Activated CD4-positive, alpha-beta T cell treated with anti-CD3 and anti-CD28 coated beads, Interleukin-2, amount 50 U/mL, for 1 hour (primary cell): ENCODE measurements at places on chromosomes 12 and 14.

DNA sequence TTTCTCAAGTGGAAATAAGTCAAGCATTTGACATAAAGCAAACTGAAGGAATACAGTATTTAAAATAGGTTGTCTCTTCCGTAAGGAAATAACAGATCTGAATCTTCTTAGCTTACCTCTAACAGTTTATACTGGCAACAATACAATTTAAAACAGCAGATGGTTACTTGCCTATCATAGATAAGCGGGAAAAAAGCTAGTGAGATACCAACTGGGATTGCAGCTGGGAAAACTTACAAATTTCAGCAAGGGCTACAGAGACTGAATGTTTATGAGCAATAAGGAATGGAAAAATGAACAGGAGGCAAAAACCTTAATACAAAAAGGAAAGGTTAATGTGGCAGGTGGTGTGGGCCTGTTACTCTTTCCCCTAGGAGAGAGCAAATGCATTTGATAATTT, 220.0 kb downstream of the RASSF9 start:
- DNase-seq = no peak

DNA sequence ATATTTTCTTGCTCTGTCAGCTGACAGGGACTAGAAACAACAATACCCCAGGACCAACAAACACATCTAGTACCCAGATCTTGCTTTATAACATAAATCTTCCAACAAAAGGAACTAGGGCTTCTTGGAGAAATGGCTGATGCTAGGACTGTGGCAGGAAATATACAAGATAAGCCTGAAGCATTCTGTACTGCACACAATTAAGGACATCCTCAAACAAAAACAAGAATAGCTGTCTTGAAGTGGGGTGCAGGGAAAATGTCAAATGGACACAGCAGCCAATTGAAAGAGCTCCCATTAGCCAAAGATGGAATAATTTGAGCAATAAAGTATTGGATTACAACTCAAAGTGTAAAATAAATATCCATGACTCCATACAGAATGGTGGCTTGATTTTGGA, 50.0 kb downstream of the LGMN start:
- DNase-seq = no peak

DNA sequence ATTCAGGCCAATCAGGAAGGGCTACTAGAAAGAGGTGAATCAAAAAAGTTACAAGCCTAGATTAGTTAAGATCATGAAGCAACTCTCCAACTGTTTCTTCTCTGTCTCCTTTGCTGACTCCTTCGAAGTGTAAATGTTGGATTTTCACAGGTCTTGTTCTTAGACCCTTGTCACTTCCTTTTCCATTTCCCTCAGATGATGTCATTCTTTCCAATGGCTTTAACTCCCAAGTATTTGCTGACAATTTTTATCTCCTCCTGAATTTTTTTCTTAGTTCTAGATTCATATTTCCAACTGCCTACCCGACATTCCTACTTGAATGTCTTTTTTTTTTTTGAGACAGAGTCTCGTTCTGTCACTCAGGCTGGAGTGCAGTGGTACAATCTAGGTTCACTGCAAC, 10.8 kb downstream of the GAS2L3 start:
- DNase-seq = no peak

DNA sequence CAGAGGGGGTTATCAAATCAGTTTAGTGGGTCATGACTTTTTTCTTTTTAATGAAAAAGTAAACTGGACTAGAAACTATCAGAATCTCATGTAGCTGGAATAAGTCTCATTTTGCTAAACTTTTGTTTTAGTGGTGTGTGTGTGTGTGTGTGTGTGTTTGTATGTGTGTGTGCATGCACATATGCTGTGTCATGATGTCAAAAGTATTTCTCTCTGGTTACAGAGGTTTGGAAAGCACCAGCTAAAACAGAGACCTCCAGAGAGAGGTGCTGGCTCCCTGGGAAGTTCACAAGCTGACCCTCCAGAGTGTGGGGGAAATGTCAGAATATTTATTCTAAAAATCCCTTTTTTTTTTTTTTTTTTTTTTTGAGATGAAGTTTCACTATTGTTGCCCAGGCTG, 114.7 kb downstream of the LGMN start:
- DNase-seq = no peak

DNA sequence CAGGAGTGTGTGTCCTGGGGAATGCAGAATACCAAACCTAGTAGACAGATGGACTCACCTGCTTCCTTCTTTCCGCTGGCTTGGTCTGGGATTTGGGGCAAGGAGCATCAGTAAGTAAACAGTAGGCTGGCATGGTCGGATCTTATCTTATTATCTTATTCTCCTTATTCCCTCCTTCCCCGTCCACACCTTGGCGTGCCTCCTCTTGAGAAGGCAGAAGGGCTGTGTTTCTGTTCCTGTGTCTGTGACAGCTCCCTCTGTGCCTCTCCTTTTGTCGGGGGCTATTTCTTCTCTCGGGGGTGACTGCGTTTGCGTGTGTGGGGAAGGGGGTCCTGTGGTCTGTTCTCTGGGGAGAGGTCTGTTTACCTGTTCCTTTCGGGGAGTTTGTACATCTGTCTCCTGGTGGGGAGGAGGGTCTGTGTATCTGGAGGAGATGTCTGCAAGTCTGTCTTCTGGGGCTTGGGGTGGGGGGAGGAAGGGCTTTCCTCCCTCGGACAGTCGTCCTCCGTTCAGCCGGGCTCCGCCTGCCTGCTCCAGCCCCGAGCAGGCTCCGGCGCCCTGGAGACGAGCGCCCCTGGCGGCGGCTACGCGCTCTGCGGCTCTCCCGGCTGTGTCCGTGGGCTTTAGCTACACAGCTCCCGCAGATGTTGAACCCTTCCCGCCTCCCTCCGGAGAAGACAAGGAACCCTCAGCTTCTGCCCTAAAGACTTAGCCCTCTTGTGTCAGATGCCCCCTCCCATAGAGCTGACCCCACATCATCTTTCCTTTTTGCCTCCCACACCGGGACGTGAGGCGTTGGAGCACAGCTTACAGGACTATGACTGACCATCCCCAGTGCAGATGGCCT, 4.4 kb downstream of the KRT86 start:
- DNase-seq = peak; percentile 69

DNA sequence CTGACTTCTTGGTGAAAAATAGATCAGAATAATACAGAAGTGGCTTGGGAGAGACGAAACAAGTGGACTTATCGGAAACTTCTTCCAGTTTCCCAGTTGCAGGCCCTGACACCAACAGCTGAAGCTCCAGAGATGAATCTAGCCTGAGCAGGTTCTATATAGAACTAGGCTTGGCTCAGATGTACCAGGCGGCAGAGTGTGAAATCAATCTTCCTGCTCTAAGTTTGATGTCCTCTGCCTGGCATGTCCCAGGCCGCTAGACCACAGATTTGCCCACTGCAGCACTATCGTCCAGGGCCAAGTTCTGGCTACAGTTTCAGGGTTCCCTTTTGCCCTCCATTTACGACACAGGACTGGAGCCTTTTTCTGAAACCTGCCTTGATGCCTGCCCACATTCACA, 91.3 kb upstream of the PLEKHA5 start:
- DNase-seq = no peak

DNA sequence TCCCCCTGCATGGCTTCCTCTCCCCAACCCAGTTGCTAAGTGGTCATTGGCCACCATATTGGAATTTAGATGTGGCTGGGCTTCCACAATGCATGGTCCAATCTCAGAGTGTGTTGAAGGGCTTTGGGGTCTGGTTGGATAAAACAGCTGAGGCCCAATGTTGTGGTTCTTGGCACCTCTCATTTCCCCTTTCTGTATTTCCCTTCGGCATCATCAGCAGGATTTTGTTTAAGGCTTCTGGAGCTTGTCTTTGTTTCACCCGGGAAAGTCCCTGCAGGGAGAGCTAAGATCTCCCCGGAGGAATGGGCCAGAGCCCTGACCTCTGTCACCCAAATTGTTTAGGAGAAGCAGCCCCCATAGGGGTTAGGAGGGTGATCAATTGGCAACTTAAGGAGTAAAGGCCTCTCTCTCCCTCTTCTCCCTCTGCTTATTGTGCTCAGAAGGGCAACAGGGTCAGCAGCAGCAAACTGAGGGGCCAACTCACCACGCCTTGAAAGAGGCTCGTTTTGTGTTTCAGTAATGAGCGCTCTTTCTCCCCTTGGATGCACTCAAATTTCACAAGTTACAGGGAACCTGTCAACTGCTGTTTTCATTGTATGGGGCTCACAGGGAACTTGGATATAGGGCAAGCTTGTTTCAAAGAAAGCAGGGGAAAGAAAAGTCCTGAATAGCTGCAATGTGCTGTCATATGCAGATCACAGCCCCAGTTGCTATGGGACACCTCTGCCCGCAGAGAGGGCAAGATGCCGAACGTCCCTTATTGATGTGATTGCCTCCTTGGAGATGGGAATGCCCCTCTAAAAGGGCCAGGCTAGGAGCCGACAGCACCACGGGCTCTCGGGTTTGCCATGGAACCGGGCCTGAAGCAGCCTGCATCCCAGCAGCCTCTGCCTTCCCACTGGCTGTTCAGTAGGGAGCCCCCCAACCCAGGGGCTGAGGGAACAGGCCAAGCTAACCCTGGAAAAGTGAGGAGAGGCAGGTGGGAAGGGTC, 223.7 kb downstream of the ZFP36L1 start:
- no peak for DNase-seq

DNA sequence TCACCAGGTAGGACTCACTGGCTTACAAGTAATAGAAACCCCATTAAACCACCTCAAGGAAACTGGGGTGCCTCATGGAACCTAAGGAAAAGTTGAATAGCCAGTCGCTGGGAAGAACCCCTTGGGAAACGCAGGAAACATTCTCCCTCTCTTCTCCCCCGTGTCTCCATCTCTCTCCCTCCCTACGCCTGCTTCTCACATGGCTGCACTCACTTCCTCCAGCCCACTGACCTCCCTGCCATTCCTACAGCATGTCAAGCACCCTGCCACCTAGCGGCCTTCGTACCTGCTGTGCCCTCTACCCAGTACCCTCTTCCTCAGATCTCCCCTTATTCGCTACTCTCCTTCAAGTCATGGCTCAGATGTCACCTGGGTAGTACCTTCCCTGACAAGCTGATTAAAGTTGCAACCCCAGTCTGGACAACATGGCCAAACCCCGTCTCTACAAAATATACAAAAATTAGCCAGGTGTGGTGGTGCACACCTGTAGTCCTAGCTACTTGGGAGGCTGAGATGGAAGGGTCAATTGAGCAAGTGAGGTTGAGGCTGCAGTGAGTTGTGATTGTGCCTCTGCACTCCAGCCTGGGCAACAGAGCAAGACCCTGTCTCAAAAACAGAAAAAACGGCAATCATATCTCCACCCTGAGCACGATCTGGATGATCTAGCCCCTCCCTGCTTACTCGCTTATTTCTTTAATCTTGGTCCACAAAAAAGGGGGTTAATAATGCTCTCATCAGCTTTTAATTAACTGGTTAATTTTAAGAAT, 6.4 kb upstream of the DTX1 start:
- DNase-seq = no peak

DNA sequence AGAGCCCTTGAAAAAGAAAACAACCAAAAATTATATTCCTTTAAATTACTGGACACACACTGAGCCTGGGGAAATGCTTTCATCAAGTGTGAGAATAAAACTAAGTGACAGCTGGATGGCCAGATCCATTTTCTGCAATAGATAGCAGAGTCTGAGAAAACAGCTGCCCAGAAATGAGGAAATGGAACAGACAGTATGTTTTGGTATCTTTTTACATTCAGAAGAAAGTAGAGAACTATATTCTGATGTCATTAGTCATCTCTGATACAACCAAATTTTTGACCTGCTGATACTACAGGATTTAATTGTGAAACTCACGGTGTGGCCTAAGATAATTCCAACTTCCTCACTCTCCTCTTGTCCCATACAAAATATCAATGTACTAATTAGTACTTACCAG, 78.2 kb downstream of the HMGA2 start:
- no peak for DNase-seq

DNA sequence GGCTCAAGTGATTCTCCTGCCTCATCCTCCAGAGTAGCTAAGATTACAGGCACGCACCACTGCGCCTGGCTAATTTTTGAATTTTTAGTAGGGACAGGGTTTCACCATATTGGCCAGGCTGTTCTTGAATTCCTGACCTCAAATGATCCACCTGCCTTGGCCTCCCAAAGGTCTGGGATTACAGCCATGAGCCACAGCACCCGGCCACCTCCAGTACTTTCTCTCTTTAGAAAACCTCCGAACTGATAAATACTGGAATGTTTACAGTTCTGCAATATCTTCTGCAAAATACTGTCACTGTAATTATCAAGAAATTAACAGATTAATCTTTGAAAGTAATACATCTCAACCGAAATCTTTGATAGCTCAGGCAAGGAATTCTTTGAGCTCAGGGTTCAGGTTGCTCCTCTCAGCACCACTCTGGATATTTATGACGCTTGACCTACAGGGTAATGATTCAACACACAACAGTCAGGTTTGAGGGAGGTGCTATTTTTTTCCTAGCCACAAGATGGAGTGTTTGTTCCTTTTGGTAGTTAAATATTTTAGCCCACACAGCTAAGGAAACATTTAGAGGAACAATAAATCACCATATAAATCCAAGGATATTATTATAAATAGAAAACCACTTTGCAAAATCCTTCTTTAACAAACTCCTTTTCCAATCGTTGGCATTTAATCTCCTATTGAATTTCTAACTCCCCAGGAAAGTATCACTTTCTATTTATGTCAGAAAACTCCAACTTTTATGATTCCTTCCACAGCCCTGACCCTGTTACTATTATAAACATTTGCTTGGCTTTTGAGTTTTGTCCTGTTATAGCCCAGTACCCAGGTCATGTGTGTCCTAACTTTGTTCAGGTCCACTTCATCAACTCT, 48.6 kb upstream of the GTF2A1 start:
- DNase-seq = no peak

- no peak for DNase-seq
These were observed 1640.0 kb upstream of the SEL1L start for GRCh38 chr14:83173687-83174086.

DNA sequence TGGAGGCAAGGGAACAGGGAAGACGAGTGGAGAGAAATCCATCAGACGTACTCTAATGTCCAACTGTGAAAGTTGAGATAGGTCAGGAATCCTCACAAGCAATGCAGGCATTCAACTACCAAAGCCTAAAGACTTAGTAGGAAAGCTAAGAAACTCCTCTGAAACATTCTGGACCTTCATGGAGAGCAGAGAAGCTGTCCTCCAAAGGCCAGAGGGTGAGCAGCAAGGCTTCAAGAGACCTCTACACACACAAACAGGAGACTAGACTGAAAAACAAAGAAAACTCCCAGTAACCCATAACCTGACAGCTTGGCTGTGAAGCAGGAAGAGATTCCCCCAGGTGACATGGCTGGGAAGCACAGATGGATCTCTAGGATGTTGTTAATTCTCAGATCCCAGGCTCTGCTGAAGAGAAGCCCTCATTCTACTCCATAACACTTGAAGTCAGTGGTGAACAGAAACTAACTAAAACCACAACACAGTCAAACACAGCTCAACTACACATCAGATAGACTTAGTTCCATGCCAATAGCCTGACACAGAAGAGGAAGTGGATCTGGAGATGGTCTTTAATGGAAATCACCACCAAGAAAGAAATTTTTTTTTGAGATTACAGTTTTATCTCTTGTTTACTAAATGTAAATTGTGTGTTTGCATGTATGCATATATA, 23.2 kb upstream of the LYZ start:
- DNase-seq = no peak

- DNase-seq = no peak
These were observed 28.5 kb downstream of the CDKN1B start for GRCh38 chr12:12745576-12746211.
